ENCODE measurements at places on chromosomes 5 and 9. TPM values are rescaled to one million over a fixed set of nuclear protein-coding genes. Genes with fewer than 3 reads are reported as not detected.

Gene GARIN3
- not detected for total RNA-seq

Gene NXNL2
- total RNA-seq, result 0.23 TPM

Gene TMEM174
- total RNA-seq, result not detected

Gene DOCK2
- total RNA-seq, result 0.07 TPM

Gene VLDLR
- total RNA-seq, result 11.8 TPM

Gene SMIM33
- not detected for total RNA-seq

Gene PNPLA7
- 0.28 TPM for total RNA-seq

Gene ARID3C
- not detected for total RNA-seq

Gene CDH12
- not detected for total RNA-seq

Gene ISL1
- total RNA-seq, result 3.6 TPM

Gene SHISAL2B
- total RNA-seq, result not detected

Gene TRPM3
- total RNA-seq, result not detected

Gene CA9
- 39.5 TPM for total RNA-seq

Gene PCDHA4
- total RNA-seq, result 0.42 TPM

Gene FAM221B
- total RNA-seq, result not detected

Gene HSPA9
- total RNA-seq, result 268 TPM

Gene CDK7
- 38.6 TPM for total RNA-seq

Gene SLC9A3
- total RNA-seq, result 3.9 TPM

Gene C8G
- not detected for total RNA-seq

Gene TAF11L8
- not detected for total RNA-seq

Gene TAF11L5
- not detected for total RNA-seq

Gene SLC6A3
- not detected for total RNA-seq

Gene GHR
- 0.42 TPM for total RNA-seq

Gene WNT8A
- total RNA-seq, result not detected

Gene AK1
- total RNA-seq, result 26.3 TPM

Gene GNA14
- not detected for total RNA-seq

Gene C9orf85
- total RNA-seq, result 12.9 TPM

Gene MARCOL
- not detected for total RNA-seq

Gene ALDH7A1
- 52.1 TPM for total RNA-seq

Gene SH3TC2
- total RNA-seq, result 7.3 TPM

Gene GRIN1
- 0.42 TPM for total RNA-seq

Gene DMGDH
- total RNA-seq, result not detected

Gene LTC4S
- total RNA-seq, result 1.4 TPM

Gene SAXO1
- not detected for total RNA-seq

Gene ANKRD31
- 0.09 TPM for total RNA-seq

Gene CCNI2
- total RNA-seq, result 0.93 TPM

Gene GPX3
- 46.1 TPM for total RNA-seq

Gene CCDC69
- total RNA-seq, result 2.8 TPM

Gene LHX3
- not detected for total RNA-seq

Gene CCDC171
- total RNA-seq, result 0.49 TPM

Gene TTC1
- total RNA-seq, result 38.8 TPM

Gene DMRT3
- total RNA-seq, result not detected

Gene TEX53
- total RNA-seq, result not detected

Gene TAL2
- total RNA-seq, result 0.35 TPM

Gene SCGB3A2
- not detected for total RNA-seq

Gene PCDH1
- 60.9 TPM for total RNA-seq

Gene ADAMTS19
- total RNA-seq, result under 0.01 TPM

Gene ENTPD2
- 1.4 TPM for total RNA-seq

Gene BARX1
- not detected for total RNA-seq

Gene CMBL
- total RNA-seq, result 3.1 TPM

Gene FOXD4L3
- total RNA-seq, result not detected

Gene CSF1R
- total RNA-seq, result 0.09 TPM
